HFFc6 (cell line): ENCODE measurements at places on chromosomes 6 and 20.
A peak's percentile ranks its signal among the peaks of the same experiment; 100 is the strongest.

DNA sequence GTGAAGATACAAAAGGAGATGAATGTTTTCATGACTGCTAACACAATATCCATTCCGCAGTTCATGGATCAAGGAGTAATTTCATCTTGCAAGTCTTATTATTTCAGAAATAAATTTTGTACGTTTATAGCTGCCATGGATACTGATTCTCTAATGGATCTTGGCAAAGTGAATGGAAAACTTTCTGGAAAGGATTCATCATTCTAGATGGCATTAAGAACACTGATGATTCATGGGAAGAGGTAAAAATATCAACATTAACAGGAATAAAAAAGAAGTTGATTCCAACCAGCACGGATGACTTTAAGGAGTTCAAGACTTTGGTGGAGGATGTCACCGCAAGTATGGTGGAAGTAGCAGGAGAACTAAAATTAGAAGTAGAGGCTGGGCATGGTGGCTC, 2.8 kb downstream of the HUS1B start:
- no peak for DNase-seq

DNA sequence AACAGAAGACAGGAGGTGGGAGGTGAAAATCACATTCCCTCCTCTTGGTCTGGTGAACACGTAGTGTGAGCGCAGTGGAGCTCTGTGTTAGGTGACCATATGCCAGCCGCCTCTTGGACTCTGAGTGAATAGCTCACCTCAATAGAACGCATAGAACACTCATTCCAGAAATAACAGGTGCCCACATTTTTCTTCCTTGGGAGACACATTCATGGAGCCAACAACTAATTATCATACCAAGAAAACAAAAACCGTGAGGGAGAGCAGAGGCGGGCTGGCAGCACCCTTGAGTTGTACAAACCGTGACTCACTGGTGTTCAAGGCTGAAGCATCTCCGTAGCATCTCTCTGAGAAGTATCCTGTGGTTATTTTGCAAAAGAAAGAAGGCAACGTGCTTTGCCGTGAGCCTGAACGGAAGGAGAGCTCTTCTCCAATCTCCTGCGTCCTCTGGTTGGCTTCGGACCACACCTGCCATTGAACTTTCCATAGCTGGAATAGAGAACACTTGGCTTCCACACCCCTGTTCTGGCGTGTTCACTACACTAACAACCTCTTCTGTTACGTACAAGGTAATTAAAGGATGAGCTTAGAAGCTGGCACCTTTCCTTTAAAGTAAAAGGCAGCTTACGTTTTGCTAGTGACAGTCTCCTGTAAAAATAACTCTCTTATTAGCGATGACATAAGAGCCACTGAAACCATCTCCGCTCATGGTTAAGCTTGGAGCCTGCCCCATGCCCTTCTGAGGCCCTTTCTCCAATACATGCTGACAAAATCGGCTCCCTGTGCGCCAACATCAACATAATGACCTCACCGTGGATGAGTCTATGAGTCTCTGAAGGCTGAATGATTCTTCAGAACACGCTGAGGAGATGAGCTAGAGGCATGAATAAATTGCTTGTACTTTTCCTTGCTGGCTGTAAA, 30.2 kb upstream of the SGK1 start:
- DNase-seq: peak; percentile 94

- DNase-seq: peak; percentile 94
These were observed 940 bp upstream of the ADRM1 start for GRCh38 chr20:62301773-62302340.

DNA sequence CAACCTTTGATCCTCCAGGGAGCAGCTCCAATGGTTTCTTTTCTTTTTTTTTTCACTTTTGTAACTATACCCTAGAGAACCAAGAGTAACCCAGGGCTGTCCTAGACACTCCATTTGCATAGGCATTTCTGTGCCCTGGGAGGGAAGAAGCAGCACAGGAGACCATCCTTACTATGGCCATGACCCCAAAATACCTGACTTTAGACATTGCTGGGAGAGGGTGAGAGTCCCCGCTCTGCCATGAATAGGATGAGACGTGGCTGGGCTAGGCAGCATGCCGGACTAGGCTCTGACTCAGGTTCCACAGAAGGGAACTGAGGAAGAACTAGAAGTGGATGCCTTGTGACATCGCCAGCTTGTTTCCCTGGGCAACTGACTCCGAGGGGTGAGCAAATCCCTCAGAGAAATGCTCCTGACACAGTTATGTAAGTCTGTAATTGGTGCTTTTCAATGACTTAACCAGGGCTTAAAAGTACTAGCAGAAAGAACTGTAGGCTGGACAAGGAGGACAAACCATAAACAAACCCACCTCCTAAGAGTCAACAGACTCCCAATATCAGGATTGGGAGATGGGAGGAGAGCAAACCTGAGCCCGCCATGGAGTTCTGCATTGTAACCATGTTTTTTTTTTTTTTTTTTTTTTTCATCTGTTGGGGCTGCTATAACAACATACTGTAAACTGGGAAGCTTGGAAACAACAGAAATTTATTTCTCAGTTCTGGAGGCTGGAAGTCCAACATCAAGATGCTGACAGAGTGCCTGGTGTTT, 910 bp upstream of the ADTRP start:
- DNase-seq: no peak

DNA sequence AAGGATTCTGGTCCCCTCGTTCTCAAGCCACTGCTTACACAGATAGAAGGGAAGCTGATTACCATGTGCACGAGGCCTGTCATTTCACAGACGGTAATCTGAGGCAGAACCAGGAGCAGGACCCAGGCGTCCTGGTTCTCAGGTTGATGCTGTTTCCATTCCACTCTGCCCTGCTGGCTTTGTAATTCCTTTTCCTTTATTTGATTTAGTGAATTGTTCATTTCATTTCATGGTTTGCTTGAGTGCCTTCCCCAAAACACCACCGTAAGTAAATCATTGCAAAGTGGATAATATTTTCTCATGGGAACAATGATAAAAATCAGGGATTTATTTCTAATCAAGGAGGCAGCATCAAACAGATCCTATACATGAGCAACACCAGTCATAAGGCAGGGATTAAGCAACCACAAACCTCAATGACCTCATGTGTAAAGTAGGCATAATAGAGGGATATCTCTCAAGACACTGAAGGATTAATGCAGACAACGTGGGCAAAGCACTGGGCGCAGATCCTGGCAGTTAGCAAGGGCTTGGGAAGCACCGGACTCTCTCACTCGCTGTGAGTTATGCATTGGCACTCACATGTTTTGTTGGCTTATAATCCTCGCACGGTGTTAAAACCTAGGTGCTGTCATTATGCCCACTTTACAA, 229.5 kb upstream of the FOXQ1 start:
- peak; percentile 67 for DNase-seq

GRCh38 chr20:1595333-1595732, 24.5 kb downstream of the SIRPB1 start:
- DNase-seq: no peak

DNA sequence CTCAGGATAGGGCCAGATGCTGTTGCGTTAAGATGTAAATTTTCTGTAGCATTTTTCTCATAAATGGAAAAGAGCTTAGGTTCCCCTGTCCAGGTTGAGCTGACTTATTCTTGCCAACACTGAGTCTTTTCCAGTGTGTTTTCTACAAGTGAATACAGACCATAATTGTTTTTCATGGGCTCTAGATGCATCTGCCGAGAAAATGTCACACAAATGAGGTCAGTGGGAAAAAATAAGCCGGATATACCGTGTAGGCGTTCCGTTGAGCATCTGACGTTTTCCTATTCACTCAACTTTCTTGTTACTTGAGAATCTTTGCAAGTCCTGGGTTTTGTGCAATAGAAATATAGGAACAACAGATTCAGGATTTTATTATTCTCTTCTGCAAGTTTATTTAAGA, 582.9 kb upstream of the CDH4 start:
- DNase-seq: no peak

DNA sequence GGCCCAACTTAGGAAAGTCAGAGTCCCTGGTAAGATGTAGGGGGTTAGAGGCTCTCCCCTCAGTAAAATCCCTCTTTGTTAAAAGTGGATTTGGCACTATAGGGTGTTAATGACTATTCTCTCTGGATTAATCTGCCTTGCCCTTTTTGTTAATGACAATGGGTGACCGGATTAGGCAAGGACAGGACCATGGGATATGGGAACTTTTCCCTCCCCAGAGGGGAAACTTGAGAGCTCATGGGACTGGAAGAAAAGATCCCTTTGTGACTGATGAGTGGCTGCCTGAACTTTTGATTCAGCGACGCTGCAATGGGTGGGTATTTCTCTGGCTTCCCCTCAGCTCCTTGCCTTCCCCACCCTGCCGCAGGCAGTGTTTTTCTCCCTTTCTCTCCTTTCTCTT, 12.2 kb upstream of the TAAR9 start:
- DNase-seq: no peak

GRCh38 chr20:25867776-25868649, 171.4 kb upstream of the ZNF337 start:
- DNase-seq: peak; percentile 49

DNA sequence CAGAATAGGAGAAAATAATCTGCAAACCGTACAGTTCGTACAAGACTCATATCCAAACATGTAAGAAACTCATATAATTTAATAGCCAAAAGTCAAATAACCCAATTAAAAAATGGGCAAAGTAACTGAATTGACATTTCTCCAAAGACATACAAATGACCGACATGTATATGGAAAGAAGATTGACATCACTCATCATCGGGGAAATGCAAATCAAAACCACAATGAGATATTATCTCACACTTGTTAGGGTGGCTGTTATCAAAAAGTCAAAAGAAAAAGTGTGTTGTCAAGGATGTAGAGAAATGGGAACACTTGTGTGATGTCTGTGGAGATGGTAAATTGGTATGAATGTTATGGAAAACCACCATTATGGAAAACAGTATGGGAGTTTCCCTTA, 70.5 kb upstream of the STXBP5 start:
- DNase-seq: no peak

DNA sequence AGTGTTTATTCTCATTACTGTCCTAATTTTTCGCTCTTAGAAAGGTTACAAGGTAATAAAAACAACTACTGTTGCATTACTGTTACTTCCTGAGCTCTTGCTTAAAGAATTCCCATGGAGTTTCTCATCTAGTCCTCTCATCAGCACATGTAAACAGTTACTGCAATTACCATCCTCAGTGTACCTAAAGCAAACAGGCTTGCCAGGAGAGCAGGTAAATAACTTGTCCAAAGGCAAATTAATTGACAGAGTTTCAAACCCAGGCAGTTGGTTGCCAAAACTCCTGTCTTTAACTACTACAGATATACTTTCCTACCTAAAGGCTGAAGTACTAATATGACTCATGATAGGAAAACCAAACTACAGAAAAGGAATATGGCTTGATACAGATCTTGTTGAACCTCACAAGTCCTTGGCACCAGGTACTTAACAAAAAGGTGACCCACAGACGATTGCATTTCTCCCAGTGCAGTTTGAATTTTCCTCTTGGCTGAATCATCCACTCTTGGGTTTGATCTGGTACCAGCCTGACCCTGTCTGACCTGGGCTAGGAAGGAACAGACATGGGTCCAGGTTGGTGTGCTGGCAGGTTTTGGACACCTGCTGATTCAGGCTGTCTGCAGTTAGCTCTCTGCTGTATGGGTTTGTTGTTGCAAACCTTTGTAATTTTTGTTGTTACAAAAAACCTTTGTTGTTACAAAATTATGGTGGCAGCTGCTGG, 153.0 kb downstream of the CFAP61 start:
- no peak for DNase-seq

- no peak for DNase-seq
These were observed 484.8 kb upstream of the JAG1 start for GRCh38 chr20:11158589-11158988.

DNA sequence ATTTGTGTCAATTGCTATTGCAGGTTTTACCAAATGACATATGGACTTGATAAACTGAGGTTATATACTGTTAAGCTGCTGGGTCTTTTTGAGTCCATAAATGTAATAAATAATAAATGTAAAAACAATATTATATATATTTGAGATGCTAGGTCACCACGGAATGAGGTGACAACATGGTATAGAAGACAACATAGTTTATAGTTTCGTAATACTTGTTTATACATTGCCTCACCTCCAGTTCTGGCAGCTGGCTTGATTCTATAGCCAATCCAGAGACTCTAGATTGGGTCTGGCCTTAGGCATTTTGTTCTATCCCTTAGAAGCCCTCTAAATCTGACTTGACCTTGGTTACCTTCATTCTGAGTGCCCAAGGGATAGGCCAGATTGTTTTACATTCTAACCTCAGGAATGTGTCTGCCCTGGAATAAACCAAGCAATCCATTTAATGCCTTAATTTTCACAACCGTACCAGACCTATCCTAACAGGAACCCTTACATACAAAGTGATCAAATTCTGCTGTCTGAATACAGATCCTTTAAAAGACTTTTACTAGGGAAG, 61.5 kb upstream of the STXBP5 start:
- DNase-seq: no peak

DNA sequence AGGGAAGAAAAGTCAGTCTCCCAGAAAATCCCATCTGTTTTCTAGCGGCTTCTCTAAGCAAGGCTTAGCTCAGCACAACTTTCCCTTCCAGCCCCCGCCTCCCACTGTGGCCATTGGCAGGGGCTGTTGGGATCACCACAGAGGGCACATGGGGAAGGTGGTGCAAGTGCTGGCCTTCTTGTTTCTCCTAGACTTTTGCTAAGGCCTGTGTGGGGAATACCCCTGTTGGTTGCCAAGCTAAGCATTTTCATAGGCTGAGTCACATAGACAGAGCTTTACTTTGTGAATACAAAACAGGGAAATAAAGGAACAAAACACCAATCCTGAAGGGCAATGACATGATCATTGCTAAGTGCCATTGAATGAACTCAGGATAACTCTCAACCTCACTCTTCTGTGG, 32.4 kb upstream of the TIAM2 start:
- DNase-seq: peak; percentile 56

- DNase-seq: no peak
These were observed 41.7 kb downstream of the SRPK1 start for GRCh38 chr6:35879151-35879550.

DNA sequence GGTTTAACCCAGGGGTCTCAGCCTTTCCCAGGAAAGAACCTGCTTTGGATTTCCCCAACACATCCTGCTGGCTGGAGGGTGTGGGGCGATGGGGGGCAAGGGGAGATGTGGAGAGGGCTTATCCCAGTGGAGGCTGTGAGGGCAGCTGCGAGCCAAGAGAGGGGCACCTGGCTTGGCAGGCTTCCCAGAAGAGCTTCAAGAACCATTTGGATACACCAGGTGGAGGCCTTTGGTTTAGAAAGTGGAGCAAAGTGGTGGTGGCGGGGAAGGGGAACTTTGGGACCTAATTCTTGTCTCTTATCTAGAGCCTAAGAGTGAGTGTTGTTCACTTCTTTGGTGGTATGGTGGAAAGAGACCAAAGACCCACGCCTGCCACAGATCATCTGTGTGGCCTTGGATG, 12.4 kb downstream of the CD40 start:
- no peak for DNase-seq

GRCh38 chr6:20600831-20601230, 66.6 kb downstream of the CDKAL1 start:
- DNase-seq: no peak

GRCh38 chr6:116106146-116106545, 5.5 kb downstream of the NT5DC1 start:
- DNase-seq: no peak

- DNase-seq: no peak
These were observed 190.3 kb downstream of the ZDHHC14 start for GRCh38 chr6:157571269-157571668.
